ENCODE measurements at places on chromosomes 6 and 20. TPM values are rescaled to one million over a fixed set of nuclear protein-coding genes. Genes with fewer than 3 reads are reported as not detected.
A peak's percentile ranks its signal among the peaks of the same experiment; 100 is the strongest.

Gene PCED1A
- 16.2 TPM for total RNA-seq

Gene TMEM200A
- total RNA-seq, result 26.9 TPM

Gene ADGRF5
- total RNA-seq, result 3.2 TPM

Gene EBF4
- 1.9 TPM for total RNA-seq

Gene SCUBE3
- total RNA-seq, result 0.67 TPM

Gene CRISP3
- not detected for total RNA-seq

Gene ZNF311
- total RNA-seq, result 1.5 TPM

Gene THEMIS
- total RNA-seq, result 1.1 TPM

Gene SPATS1
- not detected for total RNA-seq

Gene SLC24A3
- 3.2 TPM for total RNA-seq

Gene ADGRB3
- total RNA-seq, result 1.2 TPM

Gene NOL4L
- 61.0 TPM for total RNA-seq

Gene LPA
- not detected for total RNA-seq

Gene SLC32A1
- total RNA-seq, result 0.20 TPM

Gene MAFB
- total RNA-seq, result 4.0 TPM

- DNase-seq, result no peak
Observed at GRCh38 chr6:19298421-19298820, 538.7 kb upstream of the ID4 start.

DNA sequence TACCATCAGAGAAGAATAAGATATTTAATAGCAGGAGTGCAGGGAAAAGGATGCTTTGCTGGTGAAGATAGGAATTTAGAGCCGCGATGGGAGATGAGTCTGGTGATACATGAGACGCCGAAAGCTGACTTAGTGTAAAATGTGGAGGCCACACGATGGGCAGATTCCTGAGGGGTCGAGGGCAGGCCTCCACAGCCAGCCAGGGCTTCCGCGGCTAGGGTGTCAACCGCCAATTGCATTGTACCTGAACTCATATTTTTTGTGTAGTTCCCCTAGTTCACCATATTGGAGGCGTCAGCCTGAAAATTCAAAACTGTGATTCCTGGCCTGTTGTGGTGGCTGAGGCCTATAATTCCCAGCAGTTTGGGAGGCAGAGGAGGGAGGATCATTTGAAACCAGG lies 8.5 kb downstream of the ETV7 start:
- DNase-seq, result no peak

GRCh38 chr6:46491201-46491627 lies at the start of gene RCAN2:
Gene RCAN2, minus strand, starts transcription at chr6:46491449.
- peak; percentile 64 for DNase-seq

- no peak for DNase-seq
Observed at GRCh38 chr6:132969196-132969595, 154.8 kb downstream of the RPS12 start.

GRCh38 chr20:3218307-3218988 lies 9.2 kb downstream of the ITPA start:
- DNase-seq, result no peak

DNA sequence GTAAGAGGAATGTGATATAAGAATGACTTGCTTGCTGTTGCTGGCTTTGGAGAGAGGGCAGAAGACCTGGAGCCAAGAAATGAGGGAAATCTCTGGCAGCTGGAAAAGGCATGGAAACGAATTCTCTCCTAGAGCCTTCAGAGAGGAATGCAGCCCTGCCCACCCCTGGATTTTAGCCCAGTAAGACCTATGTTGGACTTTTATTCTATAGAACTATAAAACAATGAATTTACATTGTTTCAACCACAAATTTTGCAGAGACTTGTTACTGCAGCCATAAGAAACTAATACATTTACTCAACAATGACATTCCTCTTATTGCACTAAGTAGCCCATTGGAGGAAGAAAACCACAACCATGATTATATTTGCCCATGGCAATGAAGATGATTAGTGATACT lies 39.5 kb upstream of the PREP start:
- no peak for DNase-seq

DNA sequence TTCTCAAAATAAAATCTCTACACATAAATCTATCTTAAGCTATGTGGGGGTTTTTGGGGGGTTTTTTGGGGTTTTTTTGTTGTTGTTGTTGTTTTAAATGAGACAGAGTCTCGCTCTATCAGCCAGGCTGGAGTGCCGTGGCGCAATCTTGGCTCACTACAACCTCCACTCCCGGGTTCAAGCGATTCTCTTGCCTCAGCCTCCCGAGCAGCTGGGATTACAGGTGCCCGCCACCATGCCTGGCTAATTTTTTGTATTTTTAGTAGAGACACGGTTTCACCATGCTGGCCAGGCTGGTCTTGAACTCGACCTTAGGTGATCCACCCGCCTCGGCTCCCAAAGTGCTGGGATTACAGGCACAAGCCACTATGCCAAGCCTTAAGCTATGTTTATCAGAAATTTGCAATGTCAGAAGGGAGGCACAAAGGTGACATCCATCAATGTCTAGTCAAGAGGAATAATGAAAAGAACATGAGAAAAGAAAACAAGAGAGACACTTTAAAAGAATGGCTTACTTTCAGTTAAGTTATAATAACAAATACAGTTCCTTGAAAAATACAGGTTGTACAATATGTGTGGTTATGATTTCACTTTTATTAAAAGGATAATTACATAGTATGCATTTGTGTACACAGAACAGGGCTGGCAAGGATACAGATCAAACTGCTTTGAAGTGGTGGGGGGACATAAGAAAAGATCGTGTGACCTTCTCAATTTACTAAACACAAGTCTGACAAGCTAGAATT lies 28.6 kb downstream of the SLC23A2 start:
- DNase-seq, result no peak

DNA sequence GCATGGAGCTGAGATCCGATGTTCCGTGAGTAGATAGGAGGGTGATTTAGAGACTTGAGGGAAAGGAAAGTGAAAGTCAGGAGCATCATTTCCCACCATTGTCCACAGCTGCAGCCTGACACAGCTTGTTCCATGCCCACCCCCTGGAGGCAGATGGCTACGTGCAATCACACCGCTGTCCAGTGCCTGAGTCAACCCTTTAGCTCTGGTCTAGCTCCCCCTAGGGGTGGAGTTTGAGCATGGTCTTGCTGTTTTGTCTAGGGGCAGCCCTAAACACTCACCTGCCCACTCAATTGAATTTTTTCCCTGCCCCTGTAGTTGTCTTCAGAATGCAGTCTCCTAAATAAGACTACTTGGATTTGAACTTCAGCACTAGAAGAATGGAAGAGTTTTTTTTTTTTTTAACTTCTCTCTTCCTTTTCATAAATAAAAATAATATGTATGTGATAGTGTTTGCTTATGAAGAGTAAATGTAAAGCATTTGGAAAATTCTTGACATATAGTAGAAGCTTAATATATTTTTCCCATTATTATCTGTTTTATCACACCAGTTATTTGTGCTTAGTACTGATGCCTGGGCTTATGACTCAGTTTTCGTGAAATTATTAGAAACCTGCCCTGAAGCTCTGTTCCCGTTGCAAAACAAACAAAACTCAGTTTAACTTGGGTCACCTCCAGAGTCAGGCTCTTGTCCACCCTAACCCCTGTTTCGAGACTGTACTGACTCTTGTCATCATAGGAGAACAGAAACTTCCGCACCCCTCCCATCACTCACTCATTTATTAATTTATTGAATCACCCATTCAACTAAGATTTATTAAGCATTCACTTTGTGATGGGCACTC lies 814.8 kb downstream of the MAFB start:
- peak; percentile 50 for DNase-seq

DNA sequence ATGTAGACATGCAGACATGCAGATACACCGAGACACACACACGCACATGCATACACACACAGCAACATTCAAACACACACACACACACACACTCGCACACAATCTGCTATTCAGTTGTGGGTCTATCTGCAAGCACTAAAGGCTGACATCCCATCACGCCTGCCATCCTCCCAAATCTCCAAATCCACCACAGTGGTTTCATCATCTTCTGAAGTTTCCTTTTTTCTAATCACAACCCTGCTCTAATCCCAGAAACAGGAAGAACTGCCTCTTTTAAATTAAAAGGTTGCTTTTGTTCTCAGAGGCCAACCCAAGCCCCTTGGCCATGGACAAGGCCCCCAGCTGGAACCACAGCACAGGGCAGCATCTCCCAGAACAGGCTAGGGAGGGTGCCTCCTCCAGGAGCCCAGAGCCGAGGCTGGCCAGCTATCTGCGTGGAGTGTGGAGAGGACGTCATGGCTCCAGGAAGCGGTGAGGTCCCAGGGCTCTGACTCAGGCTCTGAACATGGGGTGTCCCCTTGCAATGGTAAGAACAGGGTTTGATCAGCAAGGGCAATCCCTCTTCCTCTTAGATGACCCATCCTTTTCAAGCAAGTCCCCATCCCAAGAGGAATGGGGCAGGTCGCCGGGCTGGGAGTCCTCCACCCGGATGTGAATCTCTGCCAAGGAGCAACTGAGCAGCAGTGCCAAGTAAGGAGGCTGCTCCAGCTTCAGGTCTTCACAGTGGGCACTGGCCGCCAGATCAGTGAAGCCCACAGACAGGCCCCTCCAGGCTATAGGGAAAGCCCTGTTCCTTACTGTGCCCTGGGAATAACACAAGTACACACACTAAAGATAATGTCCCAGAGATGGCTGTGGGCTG lies 14.7 kb downstream of the FOXF2 start:
- no peak for DNase-seq

DNA sequence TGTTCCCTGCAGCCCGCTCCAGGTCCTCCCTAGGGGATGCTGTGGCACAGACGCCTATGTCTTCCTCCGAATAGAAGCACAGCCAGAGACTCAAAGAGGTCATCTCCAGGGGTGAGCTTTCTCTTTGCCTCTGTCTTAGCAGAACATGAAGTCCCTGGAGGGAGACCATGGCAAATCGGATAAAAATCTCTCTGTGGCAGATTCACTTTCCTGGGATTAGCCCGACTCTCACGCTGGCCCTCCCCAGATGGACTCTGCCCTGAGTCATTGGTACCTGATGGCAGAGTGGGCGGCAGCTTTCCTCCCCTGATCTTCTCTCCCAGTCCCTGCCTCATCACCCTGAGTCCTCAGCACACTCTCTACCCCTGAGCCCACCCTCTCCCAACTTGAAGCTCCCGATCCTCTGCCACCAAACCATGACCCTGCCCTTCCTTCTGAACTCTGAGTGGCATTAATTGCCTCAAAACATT lies 58.0 kb upstream of the CCDC167 start:
- no peak for DNase-seq

DNA sequence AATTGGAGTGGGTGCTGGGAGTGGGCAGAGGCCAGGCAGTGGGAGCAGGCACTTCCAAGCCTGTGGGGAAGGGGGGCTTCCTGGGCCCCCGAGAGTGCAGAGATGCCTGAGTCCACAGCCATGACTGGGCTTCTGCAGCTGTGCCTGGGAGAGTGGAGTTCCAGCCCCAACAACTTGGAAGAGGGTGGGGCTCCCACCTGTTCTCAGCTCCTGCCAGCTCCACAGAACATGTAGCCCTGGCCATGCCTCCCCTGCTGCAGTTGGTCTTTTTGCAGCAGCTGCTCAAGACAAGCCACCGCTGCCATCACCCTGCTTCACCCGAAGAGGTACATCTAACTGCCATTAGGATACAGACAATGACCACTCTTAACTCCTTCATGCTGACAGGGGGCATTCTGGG lies 1092.3 kb downstream of the KHDRBS2 start:
- no peak for DNase-seq

DNA sequence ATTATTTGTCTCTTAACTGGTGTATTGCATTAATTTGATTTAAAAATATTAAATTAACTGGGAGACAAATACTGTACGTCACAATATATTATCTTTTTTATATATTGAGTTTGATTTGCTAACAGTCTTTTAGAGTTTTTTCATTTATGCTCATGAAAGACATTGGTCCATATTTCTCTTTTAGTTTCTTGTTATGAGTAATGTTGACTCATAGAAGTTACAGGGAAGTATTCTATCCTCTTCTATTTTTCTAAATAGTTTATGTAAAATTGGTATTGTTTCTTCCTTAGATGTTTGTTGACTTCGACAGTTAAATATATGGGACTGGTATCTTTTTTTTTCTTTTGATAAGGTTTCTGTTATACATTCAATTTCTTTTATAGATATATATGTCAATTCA lies 1115.6 kb upstream of the CITED2 start:
- DNase-seq, result no peak

DNA sequence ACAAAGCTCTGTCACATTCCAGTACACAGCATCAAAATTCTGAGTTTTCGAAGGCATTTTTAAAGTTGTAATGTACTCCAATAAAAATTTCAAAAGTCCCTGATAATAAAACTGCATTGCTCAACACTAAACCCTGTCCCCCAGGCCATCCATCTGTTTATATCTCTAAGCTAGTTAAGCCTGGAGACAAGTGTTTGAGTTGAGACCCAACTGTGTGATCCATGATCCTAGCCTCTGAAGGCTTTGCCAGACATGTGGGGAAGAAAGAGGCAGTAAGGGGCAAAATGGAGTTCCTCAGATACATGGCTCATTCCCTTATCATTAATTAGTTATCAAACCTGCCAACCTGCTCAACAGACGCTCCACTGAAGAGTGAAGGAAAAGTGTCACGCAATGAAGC lies 198.4 kb downstream of the ISM1 start:
- DNase-seq, result no peak

GRCh38 chr6:37168811-37169495 lies 999 bp upstream of the PIM1 start:
- no peak for DNase-seq

GRCh38 chr6:40832691-40833090 lies 206.3 kb downstream of the UNC5CL start:
- DNase-seq, result no peak

DNA sequence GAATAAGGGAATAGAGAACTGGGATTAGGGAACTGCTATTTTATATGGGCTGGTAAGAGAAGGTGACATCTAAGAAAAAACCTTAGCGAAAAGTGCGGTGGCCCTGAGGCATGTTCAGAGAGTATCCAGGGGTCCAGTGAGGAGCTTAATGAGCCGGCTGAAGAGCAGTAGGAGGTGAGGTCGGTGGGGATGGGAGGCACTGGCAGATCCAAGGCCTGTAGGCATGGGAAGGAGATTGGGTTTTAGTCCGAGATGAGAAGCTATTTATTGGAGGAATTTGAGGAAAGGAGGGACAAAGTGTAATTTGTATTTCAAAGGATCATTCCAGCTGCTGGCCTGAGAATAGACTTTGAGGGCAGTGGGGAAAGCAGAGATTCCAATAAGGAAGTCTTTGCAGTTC lies 123.8 kb downstream of the QKI start:
- DNase-seq, result no peak

GRCh38 chr6:22411376-22412105 lies 114.7 kb upstream of the PRL start:
- DNase-seq, result no peak

GRCh38 chr6:1561355-1561754 lies 48.4 kb upstream of the FOXC1 start:
- DNase-seq, result no peak

DNA sequence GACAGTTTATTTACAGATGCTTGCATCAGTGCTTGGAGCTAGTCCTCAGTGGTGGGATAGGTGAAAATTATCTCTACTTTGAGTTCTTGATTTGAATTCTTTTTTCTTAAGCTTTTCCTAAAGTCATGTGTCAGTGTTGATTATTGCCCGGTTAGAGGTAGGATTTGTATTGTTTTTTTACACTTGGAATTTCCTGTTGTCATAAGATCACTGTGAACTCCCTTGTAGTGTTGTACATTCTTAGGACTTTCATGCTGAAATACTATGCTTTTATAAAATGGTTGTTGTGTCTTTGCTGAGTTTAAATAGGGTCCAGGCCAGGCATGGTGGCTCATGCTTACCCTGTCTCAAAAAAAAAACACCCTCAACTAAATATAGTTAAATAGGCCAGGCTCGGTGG lies 20.3 kb downstream of the ASXL1 start:
- DNase-seq, result no peak
